ENCODE measurements at places on chromosomes 3 and 15.

DNA sequence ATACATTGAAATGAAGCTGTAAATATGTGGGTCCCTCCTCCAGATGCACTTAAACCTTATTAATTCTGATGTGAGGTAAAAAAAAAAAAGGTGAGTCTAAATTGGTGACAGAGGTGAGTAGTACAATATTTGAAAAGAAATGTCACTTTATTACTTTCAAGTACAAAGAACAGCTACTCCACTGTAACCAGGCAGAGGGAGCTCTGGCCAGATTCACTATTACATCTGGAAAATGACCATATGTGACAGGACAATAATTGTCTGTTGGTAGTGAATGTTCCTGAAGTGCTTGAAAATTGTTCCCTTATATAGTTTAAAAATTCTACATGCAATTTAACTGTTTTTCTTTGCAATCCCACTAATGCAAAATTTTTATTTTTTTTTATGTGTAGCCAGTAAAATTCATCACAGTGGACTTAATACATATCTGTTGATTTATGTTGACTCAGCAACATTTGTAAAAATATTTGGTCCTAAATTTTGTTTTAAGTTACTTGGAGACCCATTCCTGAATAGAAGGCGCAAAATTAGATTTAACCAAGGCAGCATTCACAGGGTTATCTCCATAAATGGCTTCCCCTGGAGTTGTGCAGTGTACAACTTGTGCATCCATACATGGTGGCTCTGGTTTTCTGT lies 231.9 kb upstream of the TBC1D5 start:
- peak; percentile 22 for DNase-seq

- DNase-seq, result no peak
Measured at GRCh38 chr3:147411815-147412241, 2.7 kb downstream of the ZIC1 start.

DNA sequence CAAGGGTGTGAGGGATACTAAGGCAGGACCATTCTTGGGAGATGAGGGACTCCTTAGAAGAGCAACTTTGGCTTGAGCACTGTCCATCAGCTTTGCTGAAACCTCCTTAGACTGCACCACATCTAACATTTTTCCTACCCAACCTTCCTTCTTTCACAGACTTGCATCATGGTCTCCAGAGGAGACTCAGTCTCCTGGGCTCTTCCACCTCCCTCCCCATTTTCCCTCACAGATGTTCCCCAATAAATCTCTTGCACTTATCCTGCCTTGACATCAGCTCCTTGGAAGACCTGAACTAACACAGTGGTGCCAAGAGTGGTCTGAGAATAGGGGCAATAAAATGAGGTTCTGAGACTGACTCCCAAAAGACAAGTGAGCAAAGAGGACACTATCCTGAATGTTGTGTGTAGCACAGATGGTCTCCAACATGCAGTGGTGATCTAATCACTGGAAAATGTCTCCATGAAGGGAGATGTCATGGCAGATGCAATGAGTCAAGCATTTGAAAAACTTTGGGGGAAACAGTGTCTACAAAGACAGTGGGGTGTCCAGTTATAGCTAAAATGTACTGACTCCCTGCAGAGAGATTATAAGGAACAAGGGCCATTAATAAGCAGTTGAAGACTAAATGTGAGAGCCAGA lies 26.0 kb upstream of the BOC start:
- no peak for DNase-seq

GRCh38 chr15:31077181-31077580 lies 24.3 kb downstream of the TRPM1 start:
- DNase-seq, result no peak

DNA sequence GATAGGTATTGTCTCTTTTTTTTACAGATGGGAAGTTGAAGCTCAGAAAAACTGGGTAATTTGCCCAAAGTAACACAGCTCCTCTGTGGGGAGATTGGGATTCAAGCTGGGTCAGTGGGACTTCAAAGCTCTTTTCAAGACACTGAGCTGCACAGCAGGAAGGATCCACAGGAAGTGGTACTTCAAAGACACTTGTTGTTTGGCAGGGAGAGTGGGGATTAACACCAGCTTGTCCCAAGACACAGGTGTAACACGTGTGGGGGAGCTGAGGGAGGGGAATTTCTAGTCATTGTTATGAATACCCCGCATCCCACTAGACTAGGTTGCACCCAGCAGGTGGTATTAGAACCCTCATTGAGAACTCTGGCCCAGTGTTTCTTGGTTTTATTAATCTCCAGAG lies 116.0 kb downstream of the FOXB1 start:
- no peak for DNase-seq

DNA sequence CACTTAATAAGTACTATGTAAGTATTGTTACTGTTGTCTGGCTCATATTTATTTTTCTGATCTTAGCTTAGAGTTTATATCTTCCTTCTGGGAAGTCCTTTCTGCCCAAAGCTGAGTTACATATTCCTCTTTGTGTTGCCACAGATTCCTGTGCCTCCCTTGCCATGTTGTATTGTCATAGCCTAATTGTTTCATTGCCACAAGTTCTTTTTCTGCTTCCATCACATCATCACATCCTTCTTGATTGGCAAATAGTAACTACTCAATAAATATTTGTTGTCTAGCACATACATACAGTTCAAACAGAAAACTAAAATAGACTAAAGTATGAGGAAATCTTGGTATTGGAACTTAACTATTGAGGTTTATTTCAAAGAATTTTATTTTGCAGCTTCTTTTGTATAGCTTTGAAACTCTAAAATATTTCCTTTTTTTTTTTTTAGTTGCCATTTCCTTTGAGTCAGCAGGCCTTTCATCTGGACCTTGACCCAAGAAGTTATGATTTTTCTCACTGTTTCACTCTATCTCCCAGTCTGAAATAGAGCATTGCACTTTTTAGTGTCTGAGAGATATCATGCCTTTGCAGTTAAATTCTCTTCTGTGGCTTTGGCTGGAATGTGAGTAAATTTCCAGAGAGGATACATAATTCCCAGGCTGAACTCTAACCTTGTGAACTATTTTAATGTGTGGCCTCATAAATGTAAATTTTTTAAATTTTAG lies 98.2 kb downstream of the ZNF609 start:
- DNase-seq, result no peak

DNA sequence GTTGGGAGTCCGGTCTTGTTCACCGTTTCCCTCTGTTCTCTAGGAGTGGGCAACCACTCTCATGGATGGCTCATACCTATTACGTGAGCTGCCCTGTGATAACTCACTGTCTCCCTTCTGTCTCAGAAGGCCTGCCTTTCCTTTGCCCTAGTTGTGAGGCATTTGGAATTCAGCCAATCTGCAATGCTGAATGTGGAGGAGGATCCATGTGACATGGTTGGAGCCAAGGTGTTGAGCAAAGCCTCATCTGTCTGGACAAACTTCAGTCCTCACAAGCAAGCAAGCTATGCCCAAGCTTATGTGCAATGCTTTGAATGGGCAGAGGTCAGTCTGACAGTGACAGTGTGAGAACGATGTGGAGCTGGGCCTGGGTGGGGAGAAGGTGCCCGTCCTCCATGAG lies 37.8 kb upstream of the ATP10A start:
- DNase-seq, result no peak

- DNase-seq, result no peak
Measured at GRCh38 chr3:128464188-128464587, 2.5 kb downstream of the DNAJB8 start.

GRCh38 chr3:148914936-148915690 lies 50.0 kb downstream of the CPA3 start:
- DNase-seq, result no peak

DNA sequence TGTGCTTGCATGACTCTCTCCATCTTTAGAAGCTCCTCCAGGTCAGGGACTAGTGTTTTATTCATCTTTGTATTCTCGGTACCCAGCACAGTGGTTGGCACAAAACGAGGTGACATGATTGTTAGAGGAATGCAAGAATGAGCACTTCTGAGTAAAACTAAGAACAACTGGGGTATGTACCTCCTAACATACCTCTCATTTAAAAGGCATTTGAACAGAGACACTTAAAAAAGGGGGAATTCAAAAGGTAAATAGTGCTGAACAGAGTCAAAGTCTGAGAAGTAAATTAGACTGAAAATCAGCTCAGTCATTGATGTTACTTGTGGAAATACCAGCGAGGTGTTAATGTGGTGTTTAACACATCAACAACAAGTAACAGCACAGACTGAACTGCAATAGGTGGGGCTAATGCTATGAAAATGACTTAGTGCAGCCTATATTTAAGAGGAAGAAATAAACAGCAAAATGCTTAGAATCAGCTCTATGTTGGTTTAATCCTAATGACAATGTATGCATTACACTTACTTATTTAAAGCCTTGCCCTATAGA lies 102.4 kb downstream of the TMCO5A start:
- DNase-seq, result no peak

DNA sequence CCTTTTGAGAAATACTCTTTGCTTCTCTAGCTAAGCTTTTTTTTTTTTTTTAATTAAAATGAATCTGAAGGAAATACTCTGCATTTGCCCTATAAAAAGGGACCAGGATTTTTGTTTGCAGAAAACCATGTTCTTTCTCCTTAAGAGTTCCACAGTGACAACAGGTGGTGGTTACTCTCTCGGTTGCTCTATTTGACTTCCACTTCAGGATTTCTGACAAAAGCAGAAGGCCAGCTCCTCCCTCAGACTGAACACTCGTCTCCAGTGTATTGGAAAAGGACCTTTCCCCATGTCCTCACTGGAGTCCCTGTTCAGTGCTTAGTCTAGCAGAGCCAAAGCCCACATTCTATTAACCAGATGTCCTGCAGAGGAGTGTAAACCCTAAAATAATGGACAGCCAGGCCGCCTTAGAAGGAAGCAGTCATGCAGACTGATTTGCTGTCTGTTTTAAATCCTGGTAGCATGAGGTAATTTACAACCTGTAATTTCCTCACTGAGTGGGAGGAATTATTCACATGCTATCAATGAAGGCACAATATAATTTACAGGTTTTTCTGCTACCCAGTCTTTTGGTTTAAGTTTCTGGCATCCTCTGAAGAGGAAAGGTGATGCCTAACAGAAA lies 599.3 kb downstream of the PYDC2 start:
- DNase-seq, result no peak

Measured in HAP-1 (cell line).